AG04449 (cell line): ENCODE measurements at places on chromosomes 1 and 21.

DNA sequence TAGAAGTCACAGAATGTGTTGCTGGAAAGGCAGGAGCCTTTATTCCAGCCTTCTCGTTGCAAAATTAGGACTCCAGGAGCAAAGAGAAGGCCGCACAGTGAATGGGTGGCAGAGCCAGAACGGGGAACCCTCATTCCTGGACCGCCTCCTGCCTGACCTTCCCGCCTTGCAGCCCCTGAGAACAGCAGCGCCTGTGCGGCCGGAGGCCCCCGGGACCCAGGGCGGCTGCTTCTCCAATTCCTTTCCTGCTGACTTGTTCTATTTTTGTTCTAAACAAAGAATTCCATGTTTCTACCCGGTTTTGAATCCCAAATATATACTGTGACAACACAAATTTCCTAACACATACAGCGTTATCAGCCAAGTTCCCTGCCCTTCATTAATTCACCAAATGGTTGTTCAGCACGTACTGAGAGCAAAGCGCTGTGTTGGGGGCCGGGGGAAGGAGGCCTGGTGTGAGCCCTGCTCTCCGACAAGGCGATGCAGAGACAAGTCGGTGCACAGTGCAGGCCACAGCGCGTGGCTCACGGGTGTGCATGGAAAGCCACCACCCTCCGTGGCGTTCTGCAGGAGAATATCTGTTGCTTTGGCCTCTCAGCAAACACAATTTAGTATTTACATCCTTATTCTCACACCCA, 31.9 kb upstream of the COL6A2 start:
- no peak for DNase-seq

- no peak for DNase-seq
Measured at GRCh38 chr21:32003411-32003810, 130.6 kb downstream of the HUNK start.

GRCh38 chr1:54970901-54971300, 9.5 kb upstream of the TMEM61 start:
- no peak for DNase-seq

- DNase-seq, result no peak
Measured at GRCh38 chr1:43293896-43294760, 6.7 kb upstream of the TIE1 start.

- no peak for DNase-seq
Measured at GRCh38 chr21:42478504-42478903, 17.5 kb downstream of the RSPH1 start.

DNA sequence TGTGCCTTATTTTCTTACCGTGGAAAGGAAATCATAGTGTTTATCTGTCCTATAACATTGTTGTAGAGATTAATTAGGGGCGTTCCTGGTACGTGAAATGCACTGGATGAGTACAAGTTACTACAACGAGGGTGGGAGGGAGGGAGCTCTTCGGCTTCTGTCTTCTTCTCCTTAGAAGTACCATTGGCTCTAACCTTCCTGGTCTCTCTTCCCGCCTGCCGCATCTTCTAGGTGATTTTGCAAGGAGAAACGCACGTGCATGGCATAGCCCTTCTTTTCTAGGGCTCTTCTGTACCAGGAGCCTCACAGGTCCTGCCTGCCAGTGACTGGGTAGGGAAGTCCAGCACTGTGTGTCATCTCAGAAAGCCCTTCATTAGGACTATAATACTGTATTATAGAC, 16.8 kb downstream of the SH3BP5L start:
- no peak for DNase-seq

DNA sequence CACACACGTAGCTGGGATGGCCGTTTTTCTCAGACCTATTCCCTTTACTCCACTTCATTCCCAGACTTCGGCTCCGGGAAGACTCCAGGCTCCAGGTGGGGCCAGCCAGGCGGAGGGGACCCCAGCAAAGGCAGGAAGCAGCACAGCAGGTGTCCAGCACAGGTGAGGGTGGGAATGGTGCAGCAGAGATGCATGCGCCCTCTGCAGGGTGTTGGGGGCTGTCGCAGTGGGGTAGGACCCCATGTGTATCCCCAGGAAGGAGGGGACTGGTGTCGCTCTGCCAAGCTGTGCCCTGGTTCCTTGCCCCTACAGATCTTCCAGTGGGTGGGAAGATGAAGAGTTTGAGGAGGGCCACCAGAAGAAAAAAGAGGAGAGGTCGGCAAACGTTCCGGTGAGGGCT, 5.3 kb downstream of the TTC24 start:
- no peak for DNase-seq

- DNase-seq, result no peak
Measured at GRCh38 chr1:228073857-228074545, 8.5 kb upstream of the ARF1 start.

- no peak for DNase-seq
Measured at GRCh38 chr1:212428496-212428895, 4.2 kb upstream of the NENF start.

DNA sequence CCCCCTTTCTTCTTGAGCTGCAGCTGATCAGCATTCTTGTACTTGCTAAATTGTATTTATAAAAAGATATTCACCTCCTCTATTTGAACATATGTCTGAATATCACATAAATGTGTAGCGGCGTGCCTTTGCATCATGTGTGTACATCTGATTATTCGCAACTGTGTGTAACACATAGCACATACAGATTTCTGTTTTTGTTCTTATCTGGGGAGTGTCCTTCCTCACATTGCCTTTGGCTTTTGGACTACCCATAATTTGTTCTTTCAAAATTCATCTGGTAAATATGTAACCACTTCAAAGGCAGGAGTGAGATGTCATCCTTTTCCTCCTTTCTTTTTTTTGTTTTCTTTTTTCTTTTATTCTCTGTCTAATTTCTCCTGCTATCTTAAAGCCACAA, 113.6 kb downstream of the PBX1 start:
- DNase-seq, result no peak

DNA sequence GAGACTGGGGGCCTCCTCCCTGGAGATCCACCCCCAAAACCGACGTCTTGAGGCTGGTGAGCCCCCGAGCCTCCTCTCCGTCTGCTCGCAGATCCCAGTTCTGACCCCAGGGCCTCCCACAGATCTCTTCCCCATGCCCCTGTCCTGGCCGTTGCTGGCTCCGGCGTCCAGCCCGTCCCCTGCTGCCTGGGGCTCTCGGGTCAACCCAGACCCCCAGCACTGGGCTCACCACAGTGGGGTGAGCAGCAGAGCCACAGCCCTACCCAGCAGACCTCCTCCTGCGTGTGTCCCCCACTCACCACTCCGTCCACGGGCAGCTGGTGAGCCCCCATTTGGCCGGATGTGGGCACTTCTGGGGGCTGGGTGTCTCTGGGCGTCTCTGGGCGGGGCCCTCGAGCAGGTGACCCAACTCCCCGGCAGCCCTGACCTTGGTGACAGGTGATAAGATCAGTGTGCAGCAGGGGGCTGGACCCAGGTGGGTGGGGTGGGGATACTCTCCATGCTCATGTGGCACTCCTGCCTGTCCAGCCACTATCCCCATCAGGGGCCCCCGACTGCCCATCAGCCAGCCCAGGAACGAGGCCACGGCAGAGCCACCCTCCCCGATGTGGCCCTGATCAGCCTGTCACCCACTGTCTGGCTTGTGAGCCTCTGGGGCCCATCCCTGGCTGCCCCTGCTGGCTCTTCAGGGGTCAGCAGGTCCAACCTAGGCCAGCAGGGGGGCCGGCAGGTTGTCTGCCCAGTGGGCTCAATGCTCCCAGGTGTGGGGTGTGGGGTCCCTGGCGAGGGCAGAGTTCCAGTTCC, 709 bp downstream of the TNFRSF14 start:
- DNase-seq, result no peak

- no peak for DNase-seq
Measured at GRCh38 chr1:161069731-161070270, at the start of gene ARHGAP30. Gene ARHGAP30, minus strand, starts transcription at chr1:161069891. Its CDS starts 267 bp downstream, at chr1:161069624.

GRCh38 chr1:115308969-115309368, 29.1 kb downstream of the NGF start:
- DNase-seq, result no peak

DNA sequence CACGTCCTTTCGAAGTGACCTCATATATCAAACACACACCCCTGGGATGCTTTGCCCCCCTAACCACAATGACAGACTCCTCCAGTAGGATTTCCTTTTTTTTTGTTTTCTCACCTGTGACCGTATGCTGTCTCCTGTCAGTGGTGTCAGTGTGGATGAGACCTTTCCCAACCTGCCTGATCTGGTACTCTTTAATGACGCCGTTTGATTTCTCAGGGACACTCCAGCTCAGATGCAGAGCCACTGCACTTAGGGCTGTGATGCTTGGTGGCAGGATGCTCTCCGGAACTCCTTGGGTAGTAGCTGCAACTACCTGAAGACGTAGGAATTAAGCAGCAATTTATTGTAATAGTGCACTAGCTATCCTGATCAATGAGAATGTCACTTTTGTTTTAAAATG, 212.6 kb downstream of the KCTD3 start:
- DNase-seq, result no peak

GRCh38 chr1:201551877-201552731, 13.2 kb downstream of the NAV1 start:
- no peak for DNase-seq

DNA sequence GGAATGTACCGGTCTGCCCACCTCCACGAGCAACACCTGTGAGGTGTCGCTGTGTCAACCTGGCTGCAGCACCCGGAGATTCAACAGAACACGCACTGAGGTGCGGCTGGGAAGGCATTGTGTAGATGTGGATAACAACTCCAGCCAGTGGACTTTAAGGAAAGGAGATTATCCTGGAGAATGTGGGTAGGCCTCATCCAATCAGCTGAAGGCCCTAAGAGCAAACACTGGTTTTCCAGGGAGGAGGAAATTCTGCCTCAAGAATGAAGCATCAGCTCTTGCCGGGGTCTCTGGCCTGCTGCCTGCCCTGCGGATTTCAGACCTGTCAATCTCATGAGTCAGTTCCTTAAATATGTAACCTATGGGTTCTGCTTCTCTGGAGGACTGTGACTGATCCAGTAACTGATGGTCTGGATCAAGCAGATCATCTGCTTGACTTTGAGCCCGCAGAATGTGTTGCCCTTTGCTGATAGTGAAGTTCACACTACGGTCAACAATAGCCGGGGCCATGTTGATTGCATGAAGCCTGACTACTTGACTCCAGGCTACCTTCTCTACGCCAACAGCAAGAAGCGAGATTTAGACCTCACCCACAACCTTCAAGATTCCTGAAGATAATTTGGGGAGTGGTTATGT, 15.9 kb upstream of the PRDM15 start:
- no peak for DNase-seq

- DNase-seq, result no peak
Measured at GRCh38 chr1:207070811-207071210, 17.7 kb downstream of the PFKFB2 start.

- DNase-seq, result no peak
Measured at GRCh38 chr1:38050397-38051078, 3.9 kb upstream of the POU3F1 start.

DNA sequence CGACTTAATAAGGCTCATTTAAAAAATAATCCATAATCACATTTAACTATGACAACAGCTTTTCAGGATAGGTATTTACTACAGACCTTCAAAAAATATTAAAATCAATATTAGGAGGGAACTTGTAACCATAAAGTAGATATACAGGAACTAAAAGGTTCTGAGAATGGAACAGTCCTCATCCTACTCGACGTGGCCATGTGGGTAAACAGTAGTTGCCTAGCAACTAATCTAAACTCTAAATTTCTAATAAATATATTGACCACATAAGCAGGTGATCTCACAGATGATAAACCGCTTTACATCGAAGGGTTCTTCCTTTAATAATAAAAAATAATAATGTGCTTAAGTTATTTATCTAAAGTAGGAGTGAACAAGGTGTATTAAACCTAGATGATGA, 7.9 kb downstream of the AKT3 start:
- DNase-seq, result no peak

DNA sequence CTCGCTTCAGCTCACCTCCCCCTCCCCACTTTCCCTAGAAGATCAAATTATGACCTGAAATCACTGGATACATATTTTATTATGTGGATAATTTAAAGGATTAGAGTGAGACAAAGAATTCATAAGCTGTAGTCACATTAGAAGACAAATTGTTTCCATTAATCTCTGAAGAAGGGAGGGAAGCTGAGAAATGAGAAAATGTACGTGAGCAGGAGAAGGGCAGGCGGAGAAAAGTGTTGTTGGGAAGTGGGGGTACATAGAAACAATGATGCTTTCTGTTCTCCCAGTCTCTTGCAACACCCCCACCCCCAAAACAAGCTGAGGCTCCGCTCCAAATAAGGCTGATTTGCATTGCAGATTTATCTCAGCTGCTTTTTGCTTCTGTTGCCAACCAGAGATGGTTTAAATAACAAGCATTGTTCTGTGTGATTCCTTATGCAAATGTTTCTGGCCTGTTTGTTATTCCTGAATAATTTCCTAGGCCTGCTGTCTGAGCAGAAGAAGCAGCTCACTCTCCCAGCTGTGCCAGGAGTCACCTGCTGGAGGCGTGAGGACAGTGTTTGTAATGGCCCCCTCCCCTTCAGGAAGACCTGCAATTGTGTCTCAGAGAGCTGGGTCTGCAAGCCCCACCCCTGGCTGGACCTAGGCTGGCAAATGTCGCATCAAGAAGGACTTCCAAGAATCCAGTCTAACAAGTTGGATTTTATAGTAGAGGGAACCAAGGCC, 121.8 kb upstream of the TNR start:
- DNase-seq, result no peak

GRCh38 chr1:88350648-88351047, 333.4 kb upstream of the PKN2 start:
- no peak for DNase-seq

- no peak for DNase-seq
Measured at GRCh38 chr1:153534226-153534924, 1.4 kb downstream of the S100A6 start.

DNA sequence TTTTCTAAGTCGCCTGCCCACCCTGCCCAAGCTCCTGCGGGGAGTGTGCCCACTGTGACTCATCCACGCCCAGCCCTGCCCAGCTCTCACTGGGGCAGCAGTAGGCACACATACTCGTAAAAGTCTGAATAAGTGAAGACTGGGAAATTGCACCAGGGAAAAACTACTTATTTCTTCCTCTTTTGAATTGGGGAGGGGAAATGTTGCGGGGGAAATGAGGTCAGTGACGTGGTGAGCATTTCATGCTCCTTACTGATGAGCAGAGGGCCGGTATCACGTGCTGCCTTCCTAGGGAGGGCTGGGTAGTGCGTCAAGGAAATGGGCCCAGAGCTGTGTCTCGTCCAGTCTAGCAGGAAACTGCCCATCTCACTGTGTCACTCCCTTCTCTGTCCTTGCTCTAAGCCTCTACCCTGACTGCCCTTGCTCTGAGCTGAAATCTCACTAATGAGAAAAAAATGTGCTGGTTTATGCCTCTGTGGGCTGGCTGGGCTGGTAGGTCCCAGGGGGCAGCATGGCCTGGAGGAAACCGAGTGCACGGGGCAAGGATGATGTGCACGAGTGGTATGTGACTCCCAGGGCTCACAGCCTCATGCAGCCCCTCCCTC, 13.5 kb upstream of the TNFRSF1B start:
- DNase-seq, result peak; percentile 52

DNA sequence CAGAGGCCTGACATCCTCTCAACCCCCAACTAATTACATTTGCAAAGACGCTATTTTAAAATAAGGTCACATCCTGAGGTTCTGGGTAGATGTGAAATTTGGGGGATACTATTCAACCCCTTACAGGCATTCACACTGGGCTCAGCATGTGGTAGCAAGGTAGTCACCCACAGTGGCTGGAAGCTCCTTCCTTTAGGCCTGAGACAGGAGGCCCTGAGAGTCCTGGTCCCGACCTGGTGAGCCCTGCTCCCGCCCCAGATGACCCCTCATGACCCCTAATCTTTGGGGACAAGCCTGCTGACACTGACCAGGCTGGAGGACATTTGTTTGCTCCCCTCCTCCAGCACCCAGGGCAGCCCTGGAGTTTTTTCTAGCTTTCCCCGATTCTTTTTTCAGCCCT, 225.9 kb downstream of the DYRK1A start:
- no peak for DNase-seq
